ENCODE measurements at places on chromosomes 4 and X. TPM values are rescaled to one million over a fixed set of nuclear protein-coding genes. Genes with fewer than 3 reads are reported as not detected.
A peak's percentile ranks its signal among the peaks of the same experiment; 100 is the strongest.

GRCh38 chr4:100103671-100104070, 86.6 kb downstream of the DDIT4L start:
- no peak for DNase-seq

GRCh38 chr4:78517050-78517652, 34.4 kb upstream of the ANXA3 start:
- DNase-seq, result no peak

- no peak for DNase-seq
Observed at GRCh38 chr4:21898101-21898500, 50.5 kb downstream of the KCNIP4 start.

DNA sequence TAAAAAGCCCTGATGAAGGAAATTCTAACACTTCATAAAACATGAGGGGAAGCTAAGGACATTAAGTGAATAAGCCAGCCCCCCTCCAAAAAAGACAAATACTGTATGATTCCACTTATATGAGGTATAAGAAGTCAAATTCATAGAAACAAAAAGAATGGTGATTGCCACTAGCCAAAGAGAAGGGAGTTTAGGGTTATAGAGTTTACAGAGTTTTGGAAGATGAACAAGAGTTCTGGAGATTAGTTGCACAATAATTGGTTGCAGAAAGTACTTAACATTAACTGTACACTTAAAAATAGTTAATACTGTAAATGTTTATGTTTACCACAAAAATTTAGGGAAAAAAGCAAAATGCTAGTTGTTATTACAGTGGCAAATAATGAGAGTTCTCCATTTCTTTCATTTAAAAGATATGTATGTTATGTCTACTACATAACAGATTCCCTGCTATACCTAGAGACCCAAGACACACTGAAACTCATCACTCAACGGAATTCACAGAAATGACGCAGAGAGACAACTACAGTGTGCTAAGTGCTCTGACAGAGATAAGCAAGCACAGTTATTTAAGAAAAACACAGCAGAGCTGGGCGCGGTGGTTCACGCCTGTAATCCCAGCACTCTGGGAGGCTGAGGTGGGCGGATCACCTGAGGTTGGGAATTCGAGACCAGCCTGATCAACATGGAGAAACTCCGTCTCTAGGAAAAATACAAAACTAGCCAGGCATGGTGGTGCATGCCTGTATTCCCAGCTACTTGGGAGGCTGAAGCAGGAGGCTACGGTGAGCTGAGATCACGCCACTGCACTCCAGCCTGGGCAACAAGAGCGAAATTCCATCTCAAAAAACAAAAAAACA, 37.2 kb downstream of the EIF4E start:
- no peak for DNase-seq

GRCh38 chr4:23333556-23333945, 556.3 kb downstream of the PPARGC1A start:
- peak; percentile 24 for DNase-seq

DNA sequence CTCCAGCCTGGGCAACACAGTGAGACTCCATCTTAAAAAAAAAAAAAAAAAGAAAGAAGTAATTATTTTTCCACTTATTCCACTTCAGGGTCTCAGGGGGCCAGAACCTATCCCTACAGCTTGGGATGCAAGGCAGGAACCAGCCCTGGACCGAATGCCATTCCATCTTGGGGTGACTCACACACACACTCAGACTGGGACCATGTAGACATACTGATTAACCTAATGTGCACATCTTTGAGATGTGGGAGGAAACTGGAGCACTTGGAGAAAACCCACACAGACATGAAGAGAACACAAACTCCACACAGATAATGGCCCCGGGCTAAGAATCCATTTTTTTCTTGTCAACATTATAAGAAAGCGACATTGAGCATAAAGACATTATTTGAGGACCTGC, 132.5 kb downstream of the PTTG2 start:
- DNase-seq, result no peak

DNA sequence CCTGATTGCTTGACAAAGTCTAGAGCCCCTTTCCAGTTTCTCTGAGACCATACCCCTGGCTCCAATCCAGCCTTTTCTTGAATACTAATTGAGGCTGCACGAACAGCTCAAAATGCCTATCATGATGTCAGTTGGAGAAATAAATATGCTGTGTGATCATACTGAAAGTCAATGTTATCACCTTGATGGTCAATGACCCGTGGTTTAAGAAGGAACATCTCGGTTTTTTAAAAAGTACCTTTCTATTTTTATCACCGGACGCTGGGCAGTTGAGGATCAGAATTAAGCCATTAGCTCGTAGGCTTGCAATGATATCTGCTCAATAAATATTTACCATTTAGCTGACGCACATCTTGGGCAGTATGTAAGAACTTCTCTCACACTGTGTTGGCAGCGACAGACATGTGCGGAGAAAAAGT, 852 bp upstream of the WDR44 start:
- DNase-seq, result no peak

DNA sequence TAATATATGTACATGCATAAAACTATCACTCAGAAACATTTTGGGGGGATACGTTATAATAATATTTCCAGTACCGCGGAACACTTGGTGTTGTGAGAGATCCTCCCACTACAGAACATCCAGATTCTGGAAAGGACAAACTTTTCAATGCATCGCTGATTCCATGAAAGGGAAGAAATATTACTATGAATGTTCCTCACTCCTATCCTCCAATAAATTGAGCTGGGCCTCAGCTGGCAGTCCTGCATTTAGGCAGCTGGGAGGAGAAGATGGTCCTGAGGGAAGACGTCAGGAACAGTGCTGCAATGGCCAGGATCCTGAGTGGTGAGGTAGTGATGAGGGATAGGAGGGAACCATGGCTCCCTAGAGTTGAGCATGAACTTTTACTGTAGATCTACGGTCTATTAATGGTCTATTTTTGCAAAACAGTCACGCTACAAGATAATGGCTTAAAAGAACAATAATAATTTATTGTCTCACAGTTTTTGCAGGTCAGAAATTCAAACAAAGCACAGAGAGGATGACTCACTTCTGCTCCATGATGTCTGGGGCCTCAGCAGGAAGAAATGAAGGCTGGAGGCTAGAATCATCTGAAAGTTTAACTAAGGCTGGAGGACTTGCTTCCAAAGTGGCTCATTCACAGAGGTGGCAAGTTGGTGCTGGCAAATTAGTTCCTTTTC, 538.1 kb downstream of the STIM2 start:
- no peak for DNase-seq

DNA sequence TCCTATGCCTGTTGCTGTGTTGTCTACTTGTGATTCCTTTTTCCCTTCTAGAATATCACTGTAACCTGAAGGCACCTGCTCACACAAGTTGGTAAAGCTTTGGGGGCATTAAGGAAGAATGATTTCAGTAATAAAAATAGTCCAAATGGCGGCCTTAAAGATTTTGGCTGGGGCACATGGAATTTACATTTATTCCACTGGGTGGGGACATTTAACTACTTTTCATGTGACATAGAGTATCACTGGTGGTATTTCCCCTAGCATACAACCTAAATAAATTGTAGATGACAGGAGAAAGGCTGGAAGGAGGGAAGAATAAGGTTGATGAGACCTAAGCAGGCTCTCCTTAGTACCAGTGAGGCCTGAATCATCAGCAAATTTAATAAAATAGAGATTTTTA, 121.8 kb upstream of the EDA2R start:
- no peak for DNase-seq

- no peak for DNase-seq
Observed at GRCh38 chr4:16767861-16768260, 130.6 kb downstream of the LDB2 start.

- DNase-seq, result no peak
Observed at GRCh38 chr4:53507671-53508286, 83.5 kb downstream of the LNX1 start.

GRCh38 chr4:153790500-153790865, 1.6 kb upstream of the SFRP2 start:
- no peak for DNase-seq

DNA sequence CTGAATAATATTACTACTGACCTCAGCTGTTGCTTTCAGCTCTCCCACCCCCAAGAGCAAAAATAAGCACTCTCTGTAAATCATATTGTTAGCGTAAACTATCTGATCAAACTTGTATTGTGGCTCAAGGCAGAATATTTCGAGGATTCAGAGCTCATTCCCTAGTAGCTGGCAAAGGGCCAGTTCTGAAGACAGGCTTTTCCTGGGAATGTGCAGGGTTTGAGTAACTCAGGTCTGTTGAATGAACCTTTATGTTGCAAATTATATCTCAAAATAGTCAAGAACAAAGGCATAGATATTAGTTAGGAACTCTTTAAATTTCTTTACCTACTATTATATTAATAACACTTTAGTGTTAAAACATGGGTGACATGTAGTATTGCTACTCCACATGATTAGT, 454.9 kb downstream of the CCSER1 start:
- DNase-seq, result no peak

- DNase-seq, result no peak
Observed at GRCh38 chr4:38791010-38791409, 8.2 kb upstream of the TLR10 start.

DNA sequence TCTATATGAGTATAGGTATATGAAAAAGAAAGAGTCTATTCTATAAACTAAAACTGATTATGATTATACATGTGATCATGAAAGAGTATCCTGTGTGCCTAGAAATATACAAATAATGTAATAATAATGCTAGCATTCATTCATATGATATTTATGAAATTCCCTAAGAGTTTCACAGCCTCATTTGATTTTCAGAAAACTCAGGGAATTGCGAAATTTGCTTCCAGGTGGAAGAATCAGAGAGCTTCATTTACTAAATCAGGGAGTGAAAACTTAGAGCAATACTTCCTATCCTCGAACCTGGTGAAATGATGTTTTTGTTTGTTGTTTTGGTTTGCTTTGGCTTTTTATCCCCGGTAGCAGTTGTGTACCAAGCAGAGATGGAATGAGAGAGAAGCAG, 1105.7 kb upstream of the SLIT2 start:
- DNase-seq, result no peak

GRCh38 chr4:28913466-28913865, 1806.7 kb upstream of the PCDH7 start:
- DNase-seq, result no peak

DNA sequence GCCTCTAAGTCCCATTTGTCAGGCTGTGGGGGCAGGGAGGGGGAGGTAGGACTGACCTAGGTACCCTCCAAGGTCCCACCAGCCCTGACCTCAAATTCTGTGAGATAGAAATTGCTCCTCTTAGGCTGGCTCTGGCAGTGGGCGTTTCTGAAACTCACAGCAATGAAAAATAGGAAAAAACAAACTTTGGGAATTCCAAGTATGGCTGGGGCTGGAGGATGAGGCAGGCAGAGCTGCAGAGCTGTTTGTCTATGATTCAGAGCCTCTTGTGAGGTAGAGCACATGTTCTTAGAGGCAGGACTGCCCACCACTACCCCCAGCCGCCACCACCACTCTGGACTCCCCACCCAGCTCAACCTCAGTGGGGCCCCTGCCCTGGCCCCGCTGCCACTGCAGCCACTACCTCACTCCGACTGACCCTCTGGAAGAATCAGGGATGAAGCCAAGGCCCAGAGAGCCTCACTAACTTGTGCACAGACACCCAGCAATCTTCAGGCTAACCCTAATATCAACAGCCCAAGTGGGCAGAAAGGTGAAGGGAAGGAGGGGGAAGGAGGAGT, 98.2 kb downstream of the PJA1 start:
- no peak for DNase-seq

GRCh38 chrX:119760026-119760877, 1.9 kb downstream of the SOWAHD start:
- no peak for DNase-seq

- no peak for DNase-seq
Observed at GRCh38 chrX:13074297-13075262, 30.2 kb upstream of the FAM9C start.

GRCh38 chr4:152972821-152973628, 36.9 kb downstream of the FHDC1 start:
- DNase-seq, result no peak

DNA sequence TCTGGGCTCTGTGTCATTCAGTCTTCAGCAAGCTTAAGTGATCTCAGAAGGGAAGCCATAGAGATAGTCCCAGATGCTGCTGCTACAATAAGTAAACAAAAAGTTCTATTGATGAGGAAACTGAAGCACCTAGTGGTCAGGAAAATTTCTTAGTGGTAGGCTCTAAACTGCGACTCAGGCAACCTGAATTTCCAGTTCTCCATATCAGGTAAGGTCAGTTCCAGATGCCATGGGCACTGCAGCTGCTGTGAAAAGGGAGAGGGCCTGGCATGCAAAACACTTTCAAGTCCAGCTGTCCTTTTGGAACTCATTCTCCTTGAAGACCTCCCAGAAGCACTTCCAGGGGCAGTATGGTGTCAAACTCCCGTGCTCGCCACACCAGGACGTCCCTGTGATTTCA, 46.2 kb downstream of the REELD1 start:
- no peak for DNase-seq

DNA sequence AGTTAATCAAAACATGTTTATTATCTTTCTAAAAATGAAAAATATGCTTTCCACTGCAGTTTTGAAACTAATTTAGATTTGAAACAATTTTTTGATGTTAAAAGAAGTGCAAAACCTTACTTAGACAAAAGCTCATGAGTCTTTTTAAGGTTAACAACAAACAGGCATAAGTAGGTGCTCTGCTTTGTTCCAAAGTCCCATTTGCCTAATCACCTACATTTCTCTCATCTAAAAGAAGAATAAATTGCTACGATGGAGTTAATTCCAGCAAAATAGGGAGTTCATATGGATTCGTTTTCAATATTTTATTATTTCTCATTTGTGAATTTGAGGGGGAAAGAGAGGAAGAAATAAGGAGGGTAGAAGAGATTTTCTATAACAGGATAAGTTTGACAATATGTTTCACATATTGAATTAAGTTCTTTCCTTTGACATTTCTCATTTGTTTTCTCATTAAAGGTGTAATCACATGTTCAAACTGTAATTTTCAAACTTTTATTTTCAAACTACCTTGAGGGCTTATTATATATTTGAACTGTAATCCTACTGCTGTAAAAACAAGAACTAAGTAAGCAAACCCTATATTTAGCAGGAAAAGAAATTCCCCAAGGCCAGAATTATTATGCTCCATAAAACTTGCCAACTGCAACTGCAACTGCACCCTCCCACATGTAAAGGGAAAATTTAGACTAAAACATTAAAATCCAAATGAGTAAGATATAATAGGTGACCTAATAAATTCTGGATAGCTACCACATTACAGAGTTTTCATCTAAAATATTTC, 9.6 kb upstream of the SLC39A8 start:
- DNase-seq, result no peak

- no peak for DNase-seq
Observed at GRCh38 chrX:10634392-10635161, 14.2 kb upstream of the MID1 start.

The TENM3 gene
- not detected for total RNA-seq

The FABP2 gene
- not detected for total RNA-seq

The MAMLD1 gene
- 0.81 TPM for total RNA-seq

The TSPAN6 gene
- total RNA-seq, result not detected

The PRDM5 gene
- 0.05 TPM for total RNA-seq

The CNGA1 gene
- total RNA-seq, result not detected

The HHIP gene
- not detected for total RNA-seq

The NPY5R gene
- total RNA-seq, result not detected

The SLC38A5 gene
- 86.0 TPM for total RNA-seq

The MAGEB6B gene
- total RNA-seq, result not detected

The SPP1 gene
- total RNA-seq, result not detected

The NLRP2B gene
- not detected for total RNA-seq

The WDFY3 gene
- not detected for total RNA-seq

The MAGEB17 gene
- not detected for total RNA-seq

All from activated CD8-positive, alpha-beta T cell treated with anti-CD3 and anti-CD28 coated beads, Interleukin-2, amount 10 ng/mL, durations not matched to agents 7 days and 5 days (primary cell).